Mammary microvascular endothelial cell (primary cell): ENCODE measurements at places on chromosomes 4 and X. TPM values are rescaled to one million over a fixed set of nuclear protein-coding genes. Genes with fewer than 3 reads are reported as not detected.

The PLK4 gene
- 16.3 and 17.4 TPM in 2 replicates for total RNA-seq

The GSPT2 gene
- total RNA-seq, result 3.4 and 3.5 TPM in 2 replicates

The MTMR8 gene
- total RNA-seq, result 0.05 and 1.3 TPM in 2 replicates

The RPS6KA6 gene
- 0.13 and 0.15 TPM in 2 replicates for total RNA-seq

The ERVMER34-1 gene
- not detected in 2 replicates for total RNA-seq

The FAM149A gene
- 0.47 and 1.1 TPM in 2 replicates for total RNA-seq

The SMIM31 gene
- not detected in 2 replicates for total RNA-seq

The CXCL1 gene
- 141 and 147 TPM in 2 replicates for total RNA-seq

The LEF1 gene
- 0.07 and 0.10 TPM in 2 replicates for total RNA-seq

The RHOH gene
- 1.1 and 3.3 TPM in 2 replicates for total RNA-seq

The H2BW2 gene
- total RNA-seq, result not detected in 2 replicates

The FRYL gene
- total RNA-seq, result 41.9 and 43.4 TPM in 2 replicates

The NDNF gene
- 0.33 and 0.39 TPM in 2 replicates for total RNA-seq

The SLC10A4 gene
- not detected in 2 replicates for total RNA-seq

The DRD5 gene
- not detected in 2 replicates for total RNA-seq

The SYTL5 gene
- 0.05 and 0.13 TPM in 2 replicates for total RNA-seq

The IBSP gene
- total RNA-seq, result not detected in 2 replicates

The CYLC1 gene
- not detected in 2 replicates for total RNA-seq

The TRPC3 gene
- total RNA-seq, result 0.07 TPM in 1 of 2 replicates, not detected in the other

The BRS3 gene
- total RNA-seq, result not detected in 2 replicates

The CAPN6 gene
- total RNA-seq, result not detected in 2 replicates

The CTAG2 gene
- total RNA-seq, result not detected in 2 replicates

The TTC29 gene
- 0.07 TPM in 1 of 2 replicates, not detected in the other for total RNA-seq

The GRID2 gene
- total RNA-seq, result not detected in 2 replicates

The ATG4A gene
- 51.6 and 54.9 TPM in 2 replicates for total RNA-seq

The CNGA1 gene
- total RNA-seq, result not detected in 2 replicates

The F8A3 gene
- 5.9 and 6.1 TPM in 2 replicates for total RNA-seq

The ADH1C gene
- not detected in 2 replicates for total RNA-seq

The HTN3 gene
- not detected in 2 replicates for total RNA-seq

The ITGB1BP2 gene
- total RNA-seq, result 0.20 and 1.00 TPM in 2 replicates

The PPAT gene
- 11.0 and 12.1 TPM in 2 replicates for total RNA-seq

The CLDN22 gene
- total RNA-seq, result not detected in 2 replicates

The MAP3K15 gene
- total RNA-seq, result 0.05 TPM in 1 of 2 replicates, not detected in the other

The RIBC1 gene
- total RNA-seq, result 0.05 and 0.33 TPM in 2 replicates

The CCDC110 gene
- total RNA-seq, result 0.13 and 1.2 TPM in 2 replicates

The ESX1 gene
- 0.20 TPM in 1 of 2 replicates, not detected in the other for total RNA-seq

The JADE3 gene
- total RNA-seq, result 3.6 and 5.2 TPM in 2 replicates

The DDX53 gene
- total RNA-seq, result not detected in 2 replicates

The PSAPL1 gene
- not detected in 2 replicates for total RNA-seq

The RBMXL3 gene
- not detected in 2 replicates for total RNA-seq

The OPHN1 gene
- total RNA-seq, result 4.2 and 4.3 TPM in 2 replicates

The MTTP gene
- total RNA-seq, result not detected in 2 replicates

The SEL1L3 gene
- 60.2 and 82.0 TPM in 2 replicates for total RNA-seq

The ACE2 gene
- not detected in 2 replicates for total RNA-seq

The SH2D1A gene
- total RNA-seq, result not detected in 2 replicates

The GAGE1 gene
- total RNA-seq, result not detected in 2 replicates

The MCF2 gene
- total RNA-seq, result not detected in 2 replicates

The PDGFRA gene
- 0.13 and 0.30 TPM in 2 replicates for total RNA-seq

The POF1B gene
- 0.84 and 1.1 TPM in 2 replicates for total RNA-seq

The RHOXF2 gene
- total RNA-seq, result not detected in 2 replicates

The KCTD8 gene
- 2.0 and 3.3 TPM in 2 replicates for total RNA-seq

The ZNF732 gene
- total RNA-seq, result 1.6 and 2.0 TPM in 2 replicates

The WNK3 gene
- total RNA-seq, result 0.15 and 0.33 TPM in 2 replicates

The UGT2B17 gene
- total RNA-seq, result not detected in 2 replicates

The PIR gene
- 53.2 and 53.5 TPM in 2 replicates for total RNA-seq

The F11 gene
- not detected in 2 replicates for total RNA-seq
